Osteoblast (primary cell): ENCODE measurements at places on chromosomes 7 and 10.
A peak's percentile ranks its signal among the peaks of the same experiment; 100 is the strongest.

GRCh38 chr7:7795203-7795602 is 76.8 kb upstream of the RPA3 start:
- H3K27me3 ChIP-seq: no peaks in the 10 kb centered on the region
- H3K36me3 ChIP-seq: no peaks in the 10 kb centered on the region
- DNase-seq: no peak
- no peak overlapping the region for H3K4me3 ChIP-seq
- peaks cover 6% of the 10 kb centered on the region for H3K4me1 ChIP-seq
- H3K27ac ChIP-seq: peak overlapping the region; percentile 34

GRCh38 chr7:97752215-97752614 is 20.3 kb downstream of the TAC1 start:
- H3K27ac ChIP-seq: no peak overlapping the region
- H3K27me3 ChIP-seq: no peaks in the 10 kb centered on the region
- no peaks in the 10 kb centered on the region for H3K36me3 ChIP-seq

- H3K4me3 ChIP-seq: peak overlapping the region; percentile 74
- H3K27me3 ChIP-seq: no peaks in the 10 kb centered on the region
- H3K36me3 ChIP-seq: no peaks in the 10 kb centered on the region
- peak overlapping the region; percentile 42 for H3K27ac ChIP-seq
- peak; percentile 98 for DNase-seq
- peaks cover 13% of the 10 kb centered on the region for H3K4me1 ChIP-seq
These were observed 1.4 kb downstream of the OTUD1 start for GRCh38 chr10:23439961-23440889.

DNA sequence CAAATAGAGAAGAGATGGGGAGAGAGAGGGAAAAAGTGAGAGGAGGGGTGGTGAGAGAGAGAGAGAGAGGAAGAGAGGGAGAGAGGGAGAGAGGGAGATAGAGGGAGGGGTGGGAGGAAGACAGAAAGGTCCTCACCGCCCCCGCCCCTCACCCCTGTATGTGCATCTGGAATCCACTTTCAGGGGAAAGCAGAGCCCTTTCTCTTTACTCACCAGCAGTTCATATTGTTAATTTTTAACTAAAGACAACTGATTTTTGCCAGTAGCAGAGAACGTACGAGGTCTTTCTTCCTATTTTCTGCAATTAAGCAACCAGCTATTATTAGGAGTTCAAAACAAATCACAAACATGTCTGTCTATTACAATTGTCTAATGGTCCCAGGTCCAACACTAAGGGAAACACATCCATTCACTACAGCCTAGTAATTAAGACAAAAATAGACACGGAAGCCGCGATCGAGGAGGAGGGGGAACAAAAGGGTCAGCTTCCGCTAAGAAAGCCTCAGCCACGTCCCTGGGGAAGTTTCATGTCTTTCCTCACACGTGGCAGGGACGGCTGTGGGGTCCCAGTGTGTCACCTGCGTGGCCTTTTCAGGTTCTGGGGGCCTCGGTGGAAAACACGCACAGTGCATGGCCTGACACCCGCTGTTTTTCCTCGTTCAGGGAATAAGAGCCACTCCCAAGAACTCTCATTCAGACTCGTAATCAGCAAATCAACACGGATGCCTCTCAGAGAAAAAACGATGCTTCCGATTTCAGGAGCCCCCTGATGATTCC is 572.0 kb downstream of the PTPRN2 start:
- H3K36me3 ChIP-seq: no peaks in the 10 kb centered on the region
- H3K27me3 ChIP-seq: no peaks in the 10 kb centered on the region
- no peak for DNase-seq
- H3K4me1 ChIP-seq: no peaks in the 10 kb centered on the region

DNA sequence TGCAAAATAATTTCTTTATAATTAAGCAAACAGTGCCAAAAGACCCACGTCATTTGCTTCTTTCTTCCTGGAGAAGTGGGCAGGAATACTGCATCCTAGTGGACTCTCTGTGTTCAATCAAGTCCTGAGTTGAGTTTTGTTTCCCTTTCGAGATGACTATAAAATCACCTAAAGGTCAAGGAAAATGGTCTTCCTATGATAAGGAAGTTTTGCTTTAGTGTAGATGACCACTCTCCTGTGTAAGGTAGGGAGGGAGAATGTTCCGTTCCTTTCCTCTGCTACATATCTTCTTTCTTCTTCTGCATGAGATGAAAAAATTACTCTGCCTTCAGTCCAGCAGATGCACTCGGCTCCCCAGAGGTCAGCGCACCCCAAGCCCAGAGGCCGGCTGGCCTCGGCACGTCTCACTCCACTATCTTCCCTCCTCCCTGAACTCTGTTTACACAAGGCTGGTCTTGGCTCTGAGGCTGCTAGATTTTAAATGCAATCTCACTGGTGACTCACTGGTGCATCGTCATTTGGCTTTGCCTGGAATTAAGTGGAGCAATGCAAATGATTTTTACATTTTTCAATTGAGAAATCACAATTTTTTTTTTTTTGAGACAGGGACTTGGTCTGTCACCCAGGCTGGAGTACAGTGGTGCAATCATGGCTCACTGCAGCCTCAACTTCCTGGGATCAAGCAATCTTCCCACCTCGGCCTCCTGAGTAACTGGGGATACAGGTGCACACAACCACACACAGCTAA is 18.6 kb upstream of the VDAC2 start:
- H3K4me3 ChIP-seq: peak overlapping the region; percentile 56
- peaks cover 2% of the 10 kb centered on the region for H3K36me3 ChIP-seq

GRCh38 chr7:130493275-130493873 is 1.5 kb downstream of the MEST start:
- H3K27ac ChIP-seq: peak overlapping the region; percentile 41
- peaks cover 20% of the 10 kb centered on the region for H3K4me1 ChIP-seq
- peak overlapping the region; percentile 78 for H3K4me3 ChIP-seq
- H3K27me3 ChIP-seq: no peaks in the 10 kb centered on the region
- H3K36me3 ChIP-seq: peaks cover 12% of the 10 kb centered on the region

- no peaks in the 10 kb centered on the region for H3K27me3 ChIP-seq
- no peaks in the 10 kb centered on the region for H3K4me1 ChIP-seq
- DNase-seq: no peak
- H3K36me3 ChIP-seq: no peaks in the 10 kb centered on the region
- H3K27ac ChIP-seq: no peak overlapping the region
These were observed 48.7 kb downstream of the SEMA3A start for GRCh38 chr7:84145892-84146291.

DNA sequence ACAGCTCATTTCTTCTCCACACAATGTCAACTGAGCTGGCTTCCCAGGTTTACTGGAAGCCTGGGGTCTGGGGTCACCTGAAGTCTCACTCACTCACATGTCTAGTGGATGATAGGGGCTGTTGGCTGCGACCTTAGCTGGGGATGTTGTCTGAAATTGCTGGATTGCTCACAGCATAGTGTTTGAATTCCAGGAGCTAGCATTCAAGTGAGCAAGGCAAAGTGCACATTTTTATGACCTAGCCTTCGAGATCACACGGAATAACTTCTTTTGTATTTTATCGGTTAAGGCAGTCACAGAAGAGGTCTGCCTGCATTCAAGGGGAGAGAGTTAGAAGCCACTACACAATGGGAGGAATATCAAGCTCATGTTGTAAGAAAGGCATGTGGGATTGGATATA is 3.6 kb downstream of the TEX47 start:
- no peak for DNase-seq
- H3K27ac ChIP-seq: no peak overlapping the region
- H3K4me1 ChIP-seq: no peaks in the 10 kb centered on the region
- H3K36me3 ChIP-seq: no peaks in the 10 kb centered on the region
- H3K4me3 ChIP-seq: no peak overlapping the region
- H3K27me3 ChIP-seq: no peaks in the 10 kb centered on the region

- H3K4me1 ChIP-seq: no peaks in the 10 kb centered on the region
- no peak for DNase-seq
- no peak overlapping the region for H3K4me3 ChIP-seq
- no peak overlapping the region for H3K27ac ChIP-seq
- H3K36me3 ChIP-seq: no peaks in the 10 kb centered on the region
- H3K27me3 ChIP-seq: no peaks in the 10 kb centered on the region
These were observed 213.2 kb upstream of the MDFIC start for GRCh38 chr7:114708646-114709045.

GRCh38 chr10:93601146-93601773 is at the start of gene RBP4:
TSS of gene RBP4 (minus strand) at chr10:93601235. CDS start at chr10:93601028, 207 bp downstream.
- H3K36me3 ChIP-seq: no peaks in the 10 kb centered on the region
- peak; percentile 83 for DNase-seq
- peaks cover 45% of the 10 kb centered on the region for H3K27me3 ChIP-seq
- H3K4me3 ChIP-seq: peak within 1 kb of the TSS; percentile 48
- H3K27ac ChIP-seq: no peak within 1 kb of the TSS
- H3K4me1 ChIP-seq: no peaks in the 10 kb centered on the region

DNA sequence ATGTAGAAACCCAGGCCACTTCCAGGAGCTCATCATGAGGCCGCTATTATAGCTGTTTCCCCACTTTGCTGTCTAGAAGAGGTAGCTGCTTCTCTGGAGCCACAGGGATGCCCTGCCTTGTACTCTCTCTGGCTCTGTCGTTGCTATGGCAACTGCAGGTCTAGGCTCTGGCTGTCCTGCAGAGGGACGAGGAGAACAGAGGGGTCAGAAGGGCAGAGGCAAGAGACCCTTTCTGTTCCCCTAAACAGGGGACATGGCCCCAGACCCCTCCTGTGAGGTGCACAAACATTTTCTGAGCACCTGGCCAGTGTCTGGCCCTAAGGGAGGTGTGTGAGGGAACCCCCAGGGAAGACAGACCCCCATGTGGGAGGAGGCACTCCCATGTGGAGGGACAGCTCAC is 31.4 kb downstream of the ITPRIP start:
- DNase-seq: no peak
- H3K27me3 ChIP-seq: no peaks in the 10 kb centered on the region
- peaks cover 43% of the 10 kb centered on the region for H3K4me1 ChIP-seq
- peak overlapping the region; percentile 62 for H3K27ac ChIP-seq

- no peak overlapping the region for H3K4me3 ChIP-seq
- no peaks in the 10 kb centered on the region for H3K27me3 ChIP-seq
- DNase-seq: peak; percentile 91
- H3K4me1 ChIP-seq: peaks cover 22% of the 10 kb centered on the region
- H3K27ac ChIP-seq: peak overlapping the region; percentile 67
- H3K36me3 ChIP-seq: peaks cover 24% of the 10 kb centered on the region
These were observed 1.2 kb upstream of the SMNDC1 start for GRCh38 chr10:110305767-110306451.

DNA sequence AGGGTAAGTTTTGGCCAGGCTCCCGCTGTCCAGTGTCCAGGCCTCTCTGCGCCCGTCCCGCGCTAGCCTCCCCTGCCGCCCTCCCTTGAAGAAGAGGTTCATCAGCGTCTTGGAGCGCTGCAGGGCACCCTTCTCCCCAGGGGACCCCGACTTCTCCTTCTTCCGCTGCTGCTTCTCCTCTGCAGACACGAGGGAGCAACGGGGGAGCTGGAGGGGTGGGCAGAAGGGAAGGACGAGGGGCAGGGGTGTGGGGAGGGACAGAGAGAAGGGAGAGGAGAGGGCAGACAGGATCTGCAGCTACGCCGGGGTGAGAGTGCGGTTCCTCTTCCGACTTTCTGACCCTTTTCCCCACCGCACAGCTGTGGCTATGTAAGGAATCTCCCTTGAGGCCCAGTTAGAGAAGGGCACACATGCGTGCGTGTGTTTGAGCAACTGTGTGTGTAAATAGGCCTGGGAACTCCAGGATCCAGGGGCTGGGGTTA is 12.8 kb downstream of the PDZD7 start:
- no peak overlapping the region for H3K4me3 ChIP-seq
- peak; percentile 61 for DNase-seq
- H3K27me3 ChIP-seq: no peaks in the 10 kb centered on the region
- peaks cover 18% of the 10 kb centered on the region for H3K4me1 ChIP-seq
- H3K27ac ChIP-seq: no peak overlapping the region

DNA sequence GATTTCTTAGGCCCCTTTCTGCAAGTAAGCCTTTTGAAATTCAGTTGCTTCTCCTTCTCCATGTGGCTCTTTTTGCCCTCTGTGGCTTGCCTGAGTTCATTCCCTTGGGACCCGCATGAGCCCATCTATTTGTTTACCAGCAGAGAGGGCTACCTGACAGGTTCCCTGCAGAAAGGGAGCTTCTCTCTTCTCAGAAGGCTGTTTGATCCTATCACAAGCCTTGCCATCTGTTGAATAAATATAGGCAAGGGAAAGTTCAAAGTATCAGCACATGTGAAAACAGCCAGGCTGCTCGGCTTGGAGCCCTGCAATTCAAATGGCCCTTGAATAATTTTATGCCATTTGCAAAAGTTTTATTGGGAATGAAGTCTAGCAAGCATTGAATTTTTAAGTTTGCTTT is 720.2 kb upstream of the FZD8 start:
- no peaks in the 10 kb centered on the region for H3K4me1 ChIP-seq
- no peak for DNase-seq
- no peaks in the 10 kb centered on the region for H3K27me3 ChIP-seq
- H3K4me3 ChIP-seq: no peak overlapping the region
- no peak overlapping the region for H3K27ac ChIP-seq

- H3K27ac ChIP-seq: no peak overlapping the region
- no peaks in the 10 kb centered on the region for H3K27me3 ChIP-seq
- no peak overlapping the region for H3K4me3 ChIP-seq
- no peaks in the 10 kb centered on the region for H3K4me1 ChIP-seq
- H3K36me3 ChIP-seq: peaks cover 3% of the 10 kb centered on the region
- DNase-seq: no peak
These were observed 24.1 kb downstream of the AMZ1 start for GRCh38 chr7:2711895-2712675.

GRCh38 chr7:152520861-152521302 is 85.1 kb upstream of the KMT2C start:
- H3K4me1 ChIP-seq: no peaks in the 10 kb centered on the region
- H3K27me3 ChIP-seq: peaks cover 5% of the 10 kb centered on the region
- H3K36me3 ChIP-seq: no peaks in the 10 kb centered on the region
- no peak for DNase-seq

DNA sequence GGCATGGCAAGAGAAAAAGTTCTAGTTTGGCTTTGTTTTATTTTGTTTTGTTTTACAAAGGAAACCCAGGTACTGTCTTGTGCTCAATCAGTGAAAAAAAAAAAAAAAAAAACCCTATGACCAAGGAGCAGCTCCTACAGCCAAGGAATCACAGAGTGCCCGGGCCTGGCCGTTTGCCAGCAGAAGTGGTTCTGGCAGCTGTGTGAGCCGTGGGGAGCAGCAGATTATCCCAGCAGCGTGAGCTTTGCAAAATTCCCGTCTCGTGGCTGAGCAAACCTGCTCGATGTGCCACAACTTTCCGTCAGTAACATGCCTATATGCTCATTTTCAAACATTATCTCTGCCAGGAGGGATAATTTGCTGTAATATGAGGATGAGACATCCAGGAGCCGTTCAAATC is 293.7 kb downstream of the POU6F2 start:
- no peaks in the 10 kb centered on the region for H3K27me3 ChIP-seq
- no peaks in the 10 kb centered on the region for H3K36me3 ChIP-seq
- no peak for DNase-seq
- no peak overlapping the region for H3K4me3 ChIP-seq
- H3K4me1 ChIP-seq: no peaks in the 10 kb centered on the region

- H3K4me1 ChIP-seq: no peaks in the 10 kb centered on the region
- no peak for DNase-seq
- H3K27me3 ChIP-seq: no peaks in the 10 kb centered on the region
These were observed 227.1 kb downstream of the AGMO start for GRCh38 chr7:15334536-15335263.

- no peaks in the 10 kb centered on the region for H3K27me3 ChIP-seq
- H3K36me3 ChIP-seq: no peaks in the 10 kb centered on the region
- H3K4me1 ChIP-seq: no peaks in the 10 kb centered on the region
- no peak overlapping the region for H3K4me3 ChIP-seq
These were observed 939.6 kb downstream of the NRG3 start for GRCh38 chr10:82814635-82815034.
